ENCODE measurements at places on chromosomes 13 and 19.

DNA sequence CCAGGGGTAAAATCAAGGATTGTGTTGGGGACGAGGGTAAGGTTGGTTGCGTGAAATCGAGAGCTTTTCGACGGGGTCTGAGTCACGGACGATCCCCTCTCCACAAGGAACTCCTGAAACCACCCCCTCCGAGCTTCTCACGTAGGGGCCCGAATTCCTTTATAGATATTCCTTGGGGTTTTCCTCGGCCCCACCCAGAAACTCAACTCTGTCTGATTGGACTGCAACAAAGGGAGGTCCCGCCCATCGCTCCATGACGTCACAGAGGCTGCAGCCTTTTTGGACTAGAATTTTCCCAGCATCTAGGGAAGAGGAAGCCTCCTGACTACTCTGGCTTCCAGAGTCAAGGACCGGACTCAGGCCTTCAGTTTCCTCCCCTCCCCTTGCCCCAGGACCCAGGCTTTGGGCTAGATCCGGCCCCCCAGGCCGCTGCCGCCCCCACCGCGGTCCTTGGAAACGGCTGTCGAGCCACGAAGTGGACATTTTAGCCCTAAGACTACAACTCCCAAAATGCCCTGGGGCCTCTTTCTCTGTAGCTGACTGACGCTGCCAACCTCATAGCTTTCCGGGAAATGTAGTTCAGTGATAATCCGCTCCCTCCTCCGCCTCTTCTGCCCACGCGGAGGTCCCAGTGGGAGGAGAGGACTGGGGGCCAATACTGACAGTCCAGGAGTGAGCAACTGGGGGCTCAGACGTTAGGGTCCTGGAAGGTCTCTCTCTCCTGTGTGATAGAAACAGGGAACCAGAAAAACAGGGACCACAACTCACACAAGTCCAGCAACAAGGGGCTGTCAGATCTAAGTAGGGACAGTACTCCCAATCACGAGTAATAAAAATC lies at the start of gene IZUMO1:
Gene IZUMO1, minus strand, starts transcription at position 172 of the 838 bp plus-strand sequence. CDS start 1,050 bp downstream, outside the sequence.
- no peak for DNase-seq

- DNase-seq = no peak
These were observed 156.3 kb upstream of the FNDC3A start for GRCh38 chr13:48819376-48819775.

DNA sequence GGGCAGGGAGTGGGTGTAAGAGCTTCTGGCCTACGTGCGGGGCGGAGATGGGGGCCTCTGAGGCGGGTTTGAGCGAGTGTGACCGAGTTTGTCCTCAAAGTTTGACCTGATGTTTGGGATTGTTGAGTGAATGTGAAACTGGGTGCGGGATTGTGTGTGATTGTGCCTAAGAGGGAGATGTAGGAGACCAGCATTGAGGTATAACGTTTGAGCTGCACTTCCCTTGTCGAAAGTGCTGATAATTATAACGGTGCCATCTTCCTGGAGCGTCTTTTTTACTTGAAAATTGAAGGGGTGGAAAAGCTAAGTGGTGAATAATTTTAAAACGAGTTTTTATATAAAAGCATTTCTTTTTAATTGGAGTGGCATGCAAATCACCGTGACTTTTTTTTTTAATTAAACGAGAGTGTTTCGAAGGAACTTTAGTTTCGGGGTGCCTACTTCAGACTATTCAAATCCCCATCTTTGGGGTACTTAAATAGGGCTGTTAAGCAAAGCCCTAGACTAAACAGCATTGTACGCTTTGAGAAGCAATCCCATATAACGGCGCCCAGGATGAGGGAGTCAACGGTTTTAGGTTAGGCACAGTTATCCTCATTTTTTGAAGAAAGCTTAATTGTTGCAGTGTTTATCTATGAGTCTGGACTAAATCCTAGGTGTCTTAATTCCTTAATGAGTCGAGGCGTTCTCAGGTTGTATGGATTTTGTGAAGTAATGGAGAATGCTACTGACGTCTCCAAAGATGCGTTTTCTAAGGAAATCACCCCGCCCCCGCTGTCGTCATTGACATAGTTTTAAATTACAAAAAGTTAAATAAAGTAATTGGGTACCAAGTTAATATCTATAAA lies 594 bp downstream of the ZNF146 start:
- DNase-seq = peak; percentile 20

GRCh38 chr13:100019780-100020356 lies 38.3 kb downstream of the ZIC2 start:
- DNase-seq = no peak

DNA sequence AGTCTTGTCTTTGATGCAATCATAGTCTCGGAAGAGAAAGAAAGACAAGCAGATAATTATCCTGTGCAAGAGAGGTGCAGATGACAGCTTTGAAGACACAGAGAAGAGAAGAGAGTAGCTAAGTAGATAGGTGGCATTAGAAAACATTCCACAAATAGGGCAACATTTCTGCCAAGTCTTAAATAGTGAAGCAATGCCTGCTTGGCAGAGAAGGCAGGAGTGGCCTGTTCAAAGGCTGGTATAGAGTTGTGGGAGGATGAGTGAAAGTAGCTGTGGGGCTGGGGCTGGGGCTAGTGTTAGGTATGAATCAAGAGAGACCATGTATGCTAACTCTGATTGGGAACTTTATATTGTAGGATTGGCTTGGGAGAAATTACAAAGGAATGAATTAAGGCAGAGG lies 305.5 kb downstream of the DNAJC15 start:
- DNase-seq = no peak

Measured in KBM-7 (cell line).